NCI-H748 treated with DMSO at 0.1 percent for 48 hours (cell line): ENCODE measurements at places on chromosomes 1 and 21.

DNA sequence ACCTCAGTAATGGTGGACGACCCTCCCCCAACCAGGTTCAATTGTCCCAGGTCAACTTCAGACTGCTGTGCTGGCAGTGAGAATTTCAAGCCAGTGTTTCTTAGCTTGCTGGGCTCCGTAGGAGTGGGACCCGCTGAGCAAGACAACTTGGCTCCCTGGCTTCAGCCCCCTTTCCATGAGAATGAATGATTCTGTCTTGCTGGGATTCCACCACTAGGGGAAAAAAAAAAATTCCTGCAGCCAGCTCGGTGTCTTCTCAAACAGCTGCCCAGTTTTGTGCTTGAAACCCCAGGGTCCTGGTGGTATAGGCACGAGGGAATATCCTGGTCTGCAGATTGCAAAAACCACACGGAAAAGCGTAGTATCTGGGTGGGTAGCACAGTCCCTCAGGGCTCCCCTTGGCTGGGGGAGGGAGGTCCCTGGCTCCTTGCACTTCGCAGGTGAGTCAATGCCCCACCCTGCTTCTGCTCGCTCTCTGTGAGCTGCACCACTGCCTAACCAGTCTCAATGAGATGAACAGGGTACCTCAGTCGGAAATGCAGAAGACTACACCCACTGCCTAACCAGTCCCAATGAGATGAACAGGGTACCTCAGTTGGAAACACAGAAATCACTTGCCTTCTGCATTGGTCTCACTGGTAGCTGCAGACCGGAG lies 41.5 kb downstream of the GBP6 start:
- DNase-seq: no peak

DNA sequence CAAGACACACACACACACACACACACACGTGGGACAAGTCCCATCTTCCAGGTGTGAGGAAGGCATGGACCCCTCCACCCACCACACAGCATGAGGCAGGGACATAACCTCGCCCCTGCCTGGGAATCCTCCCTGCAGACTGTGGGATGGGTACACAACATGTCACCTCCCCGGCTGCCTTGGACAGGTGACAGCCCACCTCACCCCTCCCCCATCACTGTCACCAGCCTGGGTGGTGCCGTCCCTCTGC lies 40.7 kb downstream of the AHDC1 start:
- no peak for DNase-seq

DNA sequence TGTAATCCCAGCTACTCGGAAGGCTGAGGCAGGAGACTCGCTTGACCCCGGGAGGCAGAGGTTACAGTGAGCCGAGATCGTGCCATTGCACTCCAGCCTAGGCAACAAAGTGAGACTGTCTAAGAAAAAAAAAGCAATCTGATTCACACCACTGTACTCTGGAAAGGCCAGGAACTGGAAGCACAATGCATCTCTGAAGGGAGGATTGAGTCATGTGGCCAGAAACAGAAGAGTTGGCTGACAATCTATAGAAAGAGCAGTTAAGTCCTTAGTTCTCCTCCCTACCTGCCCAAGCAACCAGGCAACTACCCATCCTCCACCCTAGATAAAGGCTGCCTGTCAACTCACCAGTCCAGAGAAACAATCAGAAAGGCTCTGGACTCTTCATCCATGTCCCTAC lies 45.9 kb downstream of the PIK3R3 start:
- no peak for DNase-seq

GRCh38 chr1:48396208-48396607 lies 75.8 kb downstream of the SPATA6 start:
- DNase-seq: no peak

DNA sequence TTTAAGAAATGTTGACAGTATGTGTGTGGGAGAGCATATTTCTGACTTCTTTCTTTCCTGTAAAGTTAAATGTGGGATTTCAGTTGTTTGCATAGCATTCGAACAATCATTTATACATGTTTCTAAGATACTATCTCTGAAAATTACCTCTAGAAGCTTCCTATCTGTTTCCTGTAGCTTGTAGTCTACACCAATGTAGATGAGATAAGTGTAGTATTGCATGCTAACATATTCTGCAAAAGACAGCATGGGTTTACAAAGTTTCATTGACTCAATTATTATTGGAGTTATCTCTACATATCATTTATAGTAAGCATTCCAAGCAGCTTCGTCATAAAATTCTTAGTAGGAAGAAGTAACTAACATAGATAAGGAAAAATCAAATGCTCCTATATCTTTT lies 98.9 kb upstream of the DPYD start:
- DNase-seq: no peak
